ENCODE measurements at places on chromosomes 4 and X.

GRCh38 chrX:135707880-135708279 lies 5.6 kb upstream of the CT45A1 start:
- no peak for DNase-seq

GRCh38 chr4:45293335-45293734 lies 567.0 kb upstream of the GNPDA2 start:
- DNase-seq: no peak

DNA sequence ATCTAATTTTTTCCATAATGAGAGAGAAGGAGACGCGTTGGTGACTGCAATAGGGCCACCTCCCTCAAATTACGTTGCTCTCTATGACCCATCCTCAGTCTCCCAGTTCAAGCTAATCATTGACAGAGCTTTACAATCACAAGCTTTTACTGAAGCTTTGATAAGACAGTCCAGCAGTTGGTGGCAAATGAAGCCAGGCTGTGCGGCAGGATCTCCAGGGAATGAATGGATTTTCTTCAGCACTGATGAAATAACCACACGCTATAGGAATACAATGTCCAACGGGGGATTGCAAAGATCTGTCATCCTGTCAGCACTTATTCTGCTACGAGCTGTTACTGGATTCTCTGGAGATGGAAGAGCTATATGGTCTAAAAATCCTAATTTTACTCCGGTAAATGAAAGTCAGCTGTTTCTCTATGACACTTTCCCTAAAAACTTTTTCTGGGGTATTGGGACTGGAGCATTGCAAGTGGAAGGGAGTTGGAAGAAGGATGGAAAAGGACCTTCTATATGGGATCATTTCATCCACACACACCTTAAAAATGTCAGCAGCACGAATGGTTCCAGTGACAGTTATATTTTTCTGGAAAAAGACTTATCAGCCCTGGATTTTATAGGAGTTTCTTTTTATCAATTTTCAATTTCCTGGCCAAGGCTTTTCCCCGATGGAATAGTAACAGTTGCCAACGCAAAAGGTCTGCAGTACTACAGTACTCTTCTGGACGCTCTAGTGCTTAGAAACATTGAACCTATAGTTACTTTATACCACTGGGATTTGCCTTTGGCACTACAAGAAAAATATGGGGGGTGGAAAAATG lies at the start of gene KLB:
KLB (plus strand) TSS at position 168 of the 821 bp plus-strand sequence; CDS start at position 188, 20 bp downstream.
- peak; percentile 41 for DNase-seq

- no peak for DNase-seq
Observed at GRCh38 chr4:90442619-90443018, 315.4 kb downstream of the CCSER1 start.

DNA sequence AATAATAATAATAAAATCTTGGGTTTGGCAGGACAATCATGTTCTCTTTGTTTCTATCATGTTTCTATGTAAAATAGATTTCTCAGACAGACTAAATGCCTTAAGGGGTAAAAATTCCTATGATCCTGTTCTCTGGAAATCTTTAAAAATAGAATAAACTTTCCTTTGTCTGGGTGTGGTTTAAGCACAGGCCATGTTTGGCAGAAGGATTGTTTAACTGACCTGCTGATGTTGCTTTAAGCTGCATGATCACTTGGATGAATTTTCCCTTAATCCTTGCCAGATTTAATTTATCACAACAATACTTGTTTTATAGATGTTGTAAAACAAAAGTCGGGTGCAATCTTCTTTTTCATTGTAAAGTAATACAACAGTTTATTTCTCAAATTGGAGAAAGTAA lies 341.7 kb upstream of the FAT1 start:
- no peak for DNase-seq

- DNase-seq: peak; percentile 37
Observed at GRCh38 chr4:85603437-85604336, 128.7 kb downstream of the ARHGAP24 start.

GRCh38 chrX:124518885-124519284 lies 172.5 kb downstream of the SH2D1A start:
- DNase-seq: peak; percentile 68

GRCh38 chr4:159600061-159600460 lies 497.2 kb downstream of the RAPGEF2 start:
- no peak for DNase-seq

- DNase-seq: no peak
Observed at GRCh38 chr4:136463941-136464340, 1068.4 kb downstream of the PCDH18 start.

GRCh38 chr4:159396151-159396550 lies 293.3 kb downstream of the RAPGEF2 start:
- no peak for DNase-seq

GRCh38 chr4:32884198-32884597 lies 2164.0 kb downstream of the PCDH7 start:
- peak; percentile 28 for DNase-seq

- no peak for DNase-seq
Observed at GRCh38 chr4:94345969-94346368, 3.3 kb upstream of the HPGDS start.

- peak; percentile 75 for DNase-seq
Observed at GRCh38 chrX:45449982-45450381, 249.3 kb upstream of the DIPK2B start.

GRCh38 chr4:4401036-4401435 lies 14.1 kb downstream of the NSG1 start:
- no peak for DNase-seq

DNA sequence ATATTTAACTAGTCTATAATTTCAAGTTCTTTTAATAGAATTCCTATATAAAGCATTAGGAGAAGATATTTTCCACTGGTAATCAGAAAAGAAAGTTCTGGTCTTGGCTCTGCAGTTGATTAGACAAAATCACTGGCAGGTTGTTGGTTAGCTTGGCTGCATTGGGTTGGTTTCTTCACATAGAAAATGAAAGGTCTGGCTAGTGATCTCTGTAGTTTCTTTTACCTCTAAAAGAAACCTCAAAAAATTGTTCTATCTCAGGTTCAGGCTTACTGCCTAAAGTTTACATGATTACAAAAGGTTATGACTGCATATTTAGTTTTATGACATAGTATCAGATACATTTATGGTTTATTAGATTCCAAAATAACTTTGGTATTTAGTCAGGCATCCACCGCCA lies 95.8 kb upstream of the NAP1L5 start:
- no peak for DNase-seq

DNA sequence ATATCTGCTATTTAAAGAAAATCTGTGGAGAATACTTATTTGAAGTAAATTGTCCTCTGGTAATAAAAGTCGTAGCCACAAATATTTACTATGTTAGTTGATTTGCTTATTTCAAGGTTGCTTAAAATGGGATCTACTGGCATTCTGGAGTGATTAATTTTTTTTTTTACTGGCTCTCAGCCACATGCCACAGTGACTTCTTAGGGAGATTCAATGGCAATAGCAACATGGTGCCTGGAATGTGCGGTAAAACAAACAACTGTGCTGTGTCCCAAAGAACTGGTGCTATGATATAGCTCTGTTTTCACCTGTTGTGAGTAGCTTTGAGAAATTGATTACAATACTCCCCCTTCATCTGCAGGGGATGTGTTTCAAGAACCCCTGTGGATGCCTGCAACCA lies 324.3 kb downstream of the GPAT3 start:
- DNase-seq: peak; percentile 31

DNA sequence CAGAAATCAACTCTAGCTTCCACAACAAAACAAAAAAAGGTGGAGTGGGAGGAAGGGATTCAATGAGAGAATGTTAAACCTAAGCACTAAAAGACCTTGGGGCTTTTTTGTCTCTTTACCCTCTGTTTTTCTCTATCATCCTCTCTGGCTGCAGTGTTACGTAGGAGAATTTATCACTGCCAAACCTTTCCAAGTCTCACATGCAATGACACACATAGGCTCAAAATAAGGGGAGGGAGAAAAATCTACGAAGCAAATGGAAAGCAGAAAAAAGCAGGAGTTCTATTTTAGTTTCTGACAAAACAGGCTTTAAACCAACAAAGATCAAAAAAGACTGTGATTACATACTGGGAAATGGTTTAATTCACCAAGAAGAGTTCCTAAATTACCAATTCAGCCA lies 152.1 kb downstream of the ADGRA3 start:
- no peak for DNase-seq

GRCh38 chr4:82756061-82756460 lies 42.5 kb downstream of the SCD5 start:
- no peak for DNase-seq
